T-cell (primary cell): ENCODE measurements at places on chromosomes 4 and X.

DNA sequence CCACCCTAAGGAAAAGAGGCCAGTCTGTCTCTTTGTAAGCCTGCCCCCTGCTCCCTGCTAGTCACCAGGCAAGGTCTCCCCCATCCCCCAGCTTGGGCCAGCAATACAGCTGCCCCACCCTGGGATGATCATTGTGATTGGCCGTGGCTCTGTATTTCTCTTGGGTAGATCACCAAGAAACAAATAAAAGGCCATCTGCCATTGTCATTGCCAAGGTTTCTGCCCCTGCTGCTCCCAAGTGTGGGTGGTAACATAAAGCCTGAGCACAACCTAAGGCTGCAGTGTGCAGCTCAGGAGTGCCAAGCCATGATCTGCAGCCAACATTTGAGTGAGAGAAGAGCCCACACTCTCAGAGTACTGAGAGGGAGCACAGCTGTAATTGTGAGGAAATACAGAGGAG lies 241.0 kb upstream of the POF1B start:
- DNase-seq = no peak

- DNase-seq = no peak
Measured at GRCh38 chr4:72390409-72390808, 178.6 kb downstream of the ADAMTS3 start.

DNA sequence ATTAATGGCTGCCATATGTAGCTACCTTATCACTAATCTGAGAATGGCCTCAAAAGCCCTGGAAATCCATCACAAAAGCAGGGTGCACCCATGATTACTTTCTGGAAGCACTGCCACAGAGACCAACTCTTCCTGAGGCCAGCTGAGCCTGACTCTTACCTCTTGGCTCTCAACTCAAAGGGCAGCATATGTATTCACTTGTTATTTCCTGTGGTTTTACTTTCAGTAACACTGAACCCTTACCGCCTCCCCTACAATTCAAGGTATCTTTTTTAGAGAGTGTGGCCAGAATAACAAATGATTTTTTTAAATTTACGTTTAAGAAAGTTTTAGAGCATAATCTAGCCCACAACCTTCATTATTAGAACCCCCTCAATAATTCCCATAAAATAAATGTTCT lies 434.9 kb downstream of the FSTL5 start:
- no peak for DNase-seq

DNA sequence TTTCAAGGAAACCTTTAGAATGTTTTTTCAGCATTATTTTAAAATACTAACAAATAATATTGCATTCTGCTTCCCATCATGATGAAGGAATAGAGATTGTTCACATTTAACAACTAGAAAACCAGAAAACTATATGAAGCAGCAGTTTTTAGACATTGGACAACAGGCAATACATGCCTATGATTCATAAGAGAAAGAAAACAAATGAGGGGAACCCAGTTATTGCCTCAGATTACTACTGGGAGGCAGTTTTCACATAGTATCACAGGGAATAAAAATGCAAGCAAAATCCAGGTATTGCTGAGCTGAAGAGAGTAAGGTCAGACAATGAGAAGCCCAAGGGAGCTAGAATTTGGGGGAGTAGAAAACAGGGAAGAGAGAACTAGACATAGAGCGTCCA lies 373.6 kb downstream of the MAPK10 start:
- no peak for DNase-seq

- DNase-seq = no peak
Measured at GRCh38 chr4:21915761-21916160, 32.8 kb downstream of the KCNIP4 start.

DNA sequence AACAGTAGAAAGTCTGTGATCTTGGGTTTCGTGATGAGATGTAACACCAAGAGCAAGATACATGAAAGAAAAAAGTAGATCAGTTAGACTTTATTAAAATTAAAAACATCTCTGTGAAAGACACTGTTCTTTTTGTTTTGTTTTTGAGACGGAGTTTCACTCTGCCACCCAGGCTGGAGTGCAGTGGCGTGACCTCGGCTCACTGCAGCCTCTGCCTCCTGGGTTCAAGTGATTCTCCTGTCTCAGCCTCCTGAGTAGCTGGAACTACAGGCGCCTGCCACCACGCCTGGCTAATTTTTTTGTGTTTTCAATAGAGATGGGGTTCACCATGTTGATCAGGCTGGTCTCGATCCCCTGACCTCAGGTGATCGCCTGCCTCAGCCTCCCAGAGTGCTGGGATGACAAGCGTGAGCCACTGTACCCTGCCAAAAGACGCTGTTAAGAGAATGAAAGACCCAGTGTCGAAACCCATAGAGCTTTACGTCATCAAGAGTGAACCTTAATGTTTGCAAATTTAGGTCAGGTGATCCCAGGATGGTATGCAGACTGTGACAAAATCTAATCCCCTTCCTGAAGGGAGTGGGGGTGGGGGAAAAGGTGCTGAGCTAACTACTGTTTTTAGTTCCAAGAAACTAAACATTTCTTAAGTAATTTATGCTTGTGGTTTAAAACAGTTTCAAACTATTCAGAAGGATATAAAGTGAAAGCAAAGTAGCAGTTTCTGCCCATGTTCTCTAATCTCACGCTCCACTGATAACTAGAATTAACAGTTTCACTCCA lies 8.0 kb downstream of the OFD1 start:
- DNase-seq = peak; percentile 27

GRCh38 chrX:65598559-65599147 lies 64.1 kb upstream of the LAS1L start:
- DNase-seq = no peak

DNA sequence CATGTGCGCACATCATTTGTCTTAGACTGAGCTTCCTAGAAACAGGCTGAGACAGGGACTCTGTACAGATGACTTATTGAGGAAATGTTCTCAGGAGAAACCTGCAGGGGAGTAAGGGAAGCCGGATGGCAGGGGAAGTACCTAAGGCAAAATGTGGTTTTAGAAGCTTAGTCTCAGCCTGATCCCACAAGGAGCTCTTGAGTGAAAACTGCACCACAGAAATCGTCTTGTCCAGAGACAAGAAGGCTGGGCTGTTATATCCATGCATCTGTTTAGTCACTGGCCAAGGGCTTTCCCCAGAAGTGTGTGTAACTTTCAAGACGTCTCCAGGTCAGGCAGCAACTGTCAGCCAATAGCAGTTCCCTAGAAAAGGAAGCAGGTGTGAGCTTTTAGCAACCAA lies 86.0 kb downstream of the FUNDC1 start:
- no peak for DNase-seq

- DNase-seq = no peak
Measured at GRCh38 chrX:46703980-46704379, 54.9 kb downstream of the SLC9A7 start.

- no peak for DNase-seq
Measured at GRCh38 chr4:174119051-174119450, 164.4 kb downstream of the FBXO8 start.

DNA sequence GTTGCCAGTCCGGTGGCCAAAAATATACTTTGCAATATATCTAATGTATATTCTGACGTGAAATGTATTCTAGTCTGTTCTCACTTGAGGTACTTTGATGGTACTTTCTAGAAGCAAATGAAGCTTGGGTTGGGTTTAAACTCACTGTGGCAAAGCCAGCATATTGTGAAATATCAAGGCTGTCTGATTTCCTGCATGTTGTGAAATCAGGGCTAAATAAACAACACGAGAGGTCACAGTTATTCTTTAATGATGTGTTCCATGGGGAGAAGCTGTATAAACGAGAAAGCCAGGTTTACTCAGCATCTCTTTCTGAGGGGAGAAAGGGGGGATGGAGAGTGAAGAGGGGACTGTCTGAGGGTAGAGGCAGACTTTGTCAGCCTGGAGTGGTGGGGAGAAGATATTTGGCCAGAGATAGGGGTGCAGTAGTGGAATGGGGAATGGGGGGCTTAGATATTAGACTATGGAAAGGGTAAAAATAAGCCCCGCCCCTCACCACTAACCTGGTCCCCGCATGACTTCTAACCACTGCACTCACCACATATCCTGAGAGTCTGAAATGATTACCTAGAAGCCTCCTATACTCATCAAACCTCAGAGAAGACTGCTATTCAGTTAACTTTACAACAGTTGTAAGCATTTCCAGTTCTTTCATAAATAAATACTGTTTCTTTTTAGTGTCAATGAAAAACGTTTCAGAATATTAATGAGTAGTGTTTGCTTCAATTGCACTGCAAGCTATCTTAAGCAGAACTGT lies 5.9 kb upstream of the SCARB2 start:
- no peak for DNase-seq

DNA sequence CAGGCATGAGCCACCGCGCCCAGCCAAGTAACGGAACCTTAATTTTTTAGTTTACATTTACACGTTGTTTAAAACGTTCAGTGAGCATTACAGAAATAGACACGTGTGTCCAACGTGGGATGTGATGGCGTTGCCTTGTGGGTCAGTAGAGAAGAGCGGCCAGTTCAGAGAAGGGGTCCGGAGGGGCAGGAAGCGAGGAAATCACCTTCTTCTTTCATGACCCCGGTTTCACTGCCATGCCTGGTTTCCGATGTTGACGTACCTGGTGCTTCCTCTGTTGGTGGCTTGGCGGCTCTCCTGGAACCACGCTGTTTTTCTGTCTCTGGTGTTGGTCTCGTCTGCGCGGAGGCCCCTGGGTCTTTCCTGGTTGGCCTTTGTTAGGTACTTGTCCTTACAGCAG lies 42.8 kb downstream of the PCGF3 start:
- no peak for DNase-seq

DNA sequence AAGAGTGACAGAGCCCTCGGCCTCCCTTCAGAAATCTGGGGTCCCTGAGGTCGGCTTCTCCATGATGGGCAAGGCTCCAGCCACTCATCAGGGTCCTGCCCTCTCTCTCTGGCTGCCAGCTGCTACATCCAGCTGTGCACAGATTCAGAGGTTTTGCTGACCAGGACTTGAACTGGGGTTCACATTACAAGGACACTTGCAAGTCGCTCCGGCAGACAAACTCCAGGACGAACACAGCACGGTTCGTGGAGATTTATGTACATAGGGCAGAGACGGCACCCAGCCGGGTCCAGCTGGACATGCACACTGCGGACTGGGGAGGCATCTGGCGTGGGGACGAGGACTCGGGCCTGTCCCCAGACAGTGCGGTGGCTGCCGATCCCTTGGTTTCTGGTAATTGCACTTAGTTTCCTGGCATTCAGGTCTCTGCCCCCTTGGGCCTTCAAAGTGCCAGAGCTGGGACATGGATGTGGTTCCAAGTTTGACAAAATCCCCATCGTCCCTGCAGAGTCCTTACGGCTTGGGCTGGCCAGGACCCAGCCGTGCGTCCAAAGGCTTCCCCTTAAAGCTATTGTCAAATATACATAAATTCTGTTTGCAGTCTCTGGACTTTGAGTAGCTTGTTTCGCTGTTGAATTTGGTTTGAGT lies 6.2 kb upstream of the C4orf50 start:
- DNase-seq = no peak

- DNase-seq = no peak
Measured at GRCh38 chr4:154612472-154613414, at the start of gene FGG. TSS of gene FGG (minus strand) at chr4:154612656. CDS start at chr4:154612609, 47 bp downstream.

DNA sequence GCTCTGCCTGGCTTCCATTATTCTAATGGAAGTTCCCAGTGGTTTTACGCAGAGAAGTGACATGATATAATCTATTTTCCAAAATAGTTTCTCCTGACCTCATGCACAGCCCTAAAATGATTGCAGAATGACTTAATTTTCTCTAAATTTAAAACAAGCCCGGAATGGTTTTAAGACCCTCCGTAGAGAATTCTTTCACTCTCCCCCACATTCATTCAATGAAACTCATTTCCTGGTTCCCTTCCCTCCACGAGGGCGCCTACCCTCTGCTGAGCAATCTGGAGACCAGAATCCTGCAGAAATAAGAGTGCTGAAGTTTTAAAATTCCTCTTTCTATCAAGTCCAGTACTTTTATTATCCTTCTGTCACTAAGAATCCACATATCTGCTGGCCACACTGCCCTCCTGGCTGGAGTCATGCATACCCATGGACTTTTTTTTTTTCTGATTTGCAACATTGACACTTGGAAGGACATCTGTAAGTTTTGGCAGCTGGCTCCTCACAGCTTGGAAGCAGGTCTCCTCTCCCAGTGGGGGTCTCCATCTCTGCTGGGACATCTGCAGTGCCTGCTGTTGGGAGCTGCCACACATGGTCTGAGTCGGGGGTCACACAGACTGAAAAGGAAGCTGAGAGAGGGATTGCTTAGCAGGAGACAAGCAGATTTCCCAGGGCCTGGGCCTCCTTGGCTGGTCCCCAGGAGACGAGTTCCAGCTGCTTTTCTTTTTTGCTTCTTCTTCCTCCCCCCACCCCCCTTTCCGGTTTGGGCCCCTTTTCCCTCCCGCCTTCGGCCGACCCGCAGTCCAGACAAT lies 86.1 kb downstream of the SOWAHB start:
- no peak for DNase-seq

GRCh38 chr4:184891816-184892397 lies 66.1 kb upstream of the ACSL1 start:
- no peak for DNase-seq

DNA sequence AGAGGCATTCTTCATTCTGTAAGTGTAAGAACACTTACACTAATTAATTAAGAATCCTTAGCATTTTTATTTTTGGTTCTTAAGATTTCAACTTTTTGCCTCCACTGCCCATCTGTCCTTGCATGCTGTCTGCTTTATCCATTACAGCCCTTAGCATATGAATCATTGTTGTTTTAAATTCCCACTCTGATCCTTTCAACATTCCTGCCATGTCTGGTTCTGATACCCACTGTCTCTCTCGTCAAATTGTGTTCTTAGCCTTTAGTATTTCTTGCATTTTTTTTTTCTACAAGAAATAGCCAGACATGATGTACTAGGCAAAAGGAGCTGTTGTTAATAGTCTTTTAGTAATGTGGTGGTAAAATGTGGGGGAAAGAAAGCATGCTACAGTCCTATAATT lies 1360.0 kb downstream of the TECRL start:
- no peak for DNase-seq

DNA sequence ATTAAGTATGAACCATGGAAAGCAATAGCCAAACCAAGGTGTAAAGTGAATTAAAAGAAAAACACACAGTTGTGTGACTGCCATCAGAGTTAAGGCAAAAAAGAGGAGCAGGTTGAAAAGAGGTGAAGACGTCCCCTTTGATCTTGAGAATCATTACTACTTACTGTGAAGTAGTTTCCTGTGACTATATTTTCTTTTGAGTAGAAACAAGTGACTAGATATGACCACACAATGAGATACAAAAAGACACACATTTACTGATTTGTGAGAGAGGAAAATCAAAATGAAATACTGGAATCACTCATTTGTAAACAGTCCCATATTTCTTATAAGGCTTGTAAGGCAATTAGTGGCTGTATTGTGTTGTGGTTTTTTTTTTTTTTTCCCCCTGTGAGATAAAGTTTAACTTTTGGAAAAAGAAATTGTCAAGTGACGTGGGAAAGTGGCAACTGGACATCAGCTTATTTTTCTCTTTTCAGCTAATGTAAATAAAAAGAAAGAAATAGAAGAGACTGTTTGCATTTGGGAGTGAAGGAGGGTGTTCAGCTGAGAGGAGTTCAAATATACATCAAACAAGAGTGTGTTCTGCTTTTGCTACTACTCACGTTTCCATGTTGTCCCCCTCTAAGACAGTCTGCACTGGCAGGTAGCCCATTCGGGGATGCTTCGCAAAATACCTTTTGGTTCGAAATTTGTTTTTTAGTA lies 106.4 kb upstream of the FTHL17 start:
- DNase-seq = no peak

- DNase-seq = no peak
Measured at GRCh38 chr4:187558391-187558790, 437.2 kb upstream of the ZFP42 start.

- no peak for DNase-seq
Measured at GRCh38 chr4:128847082-128847724, 37.7 kb downstream of the JADE1 start.
